ENCODE measurements at places on chromosomes 16 and 17.

GRCh38 chr16:25063865-25064264 lies 47.7 kb upstream of the LCMT1 start:
- no peak for DNase-seq

DNA sequence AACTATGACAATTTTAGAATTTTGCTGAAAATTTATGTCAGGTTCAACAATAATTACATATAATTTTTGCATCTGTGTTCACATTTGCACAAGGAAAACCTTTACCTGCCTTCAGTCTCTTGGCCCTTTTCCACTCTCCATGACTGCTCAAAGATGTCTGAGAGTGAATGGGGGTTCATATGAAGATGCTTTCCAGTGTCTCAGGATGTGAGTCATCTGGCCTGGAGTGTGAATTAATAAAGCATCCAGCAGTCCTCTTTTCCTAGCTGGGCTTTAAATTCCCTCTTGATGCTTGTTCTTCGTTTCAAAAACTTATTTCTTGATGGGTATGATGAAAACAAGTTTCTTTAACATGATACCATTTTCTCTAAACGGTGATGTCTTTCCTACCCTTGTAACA lies 99.9 kb downstream of the CDK5R1 start:
- DNase-seq, result no peak

- DNase-seq, result no peak
Measured at GRCh38 chr16:661184-661821, 6.6 kb upstream of the RHOT2 start.

GRCh38 chr16:56356276-56357240 lies 68.8 kb downstream of the AMFR start:
- DNase-seq, result peak; percentile 94

GRCh38 chr17:7282752-7283321 lies 1.3 kb downstream of the SLC2A4 start:
- no peak for DNase-seq

GRCh38 chr17:33334703-33335102 lies 41.6 kb upstream of the ASIC2 start:
- DNase-seq, result no peak
